EL (cell line): ENCODE measurements at places on chromosomes 4 and X.

GRCh38 chrX:148310426-148311165, 189.8 kb upstream of the AFF2 start:
- DNase-seq, result no peak

GRCh38 chr4:163679189-163679588, 184.7 kb downstream of the TMA16 start:
- peak; percentile 53 for DNase-seq

DNA sequence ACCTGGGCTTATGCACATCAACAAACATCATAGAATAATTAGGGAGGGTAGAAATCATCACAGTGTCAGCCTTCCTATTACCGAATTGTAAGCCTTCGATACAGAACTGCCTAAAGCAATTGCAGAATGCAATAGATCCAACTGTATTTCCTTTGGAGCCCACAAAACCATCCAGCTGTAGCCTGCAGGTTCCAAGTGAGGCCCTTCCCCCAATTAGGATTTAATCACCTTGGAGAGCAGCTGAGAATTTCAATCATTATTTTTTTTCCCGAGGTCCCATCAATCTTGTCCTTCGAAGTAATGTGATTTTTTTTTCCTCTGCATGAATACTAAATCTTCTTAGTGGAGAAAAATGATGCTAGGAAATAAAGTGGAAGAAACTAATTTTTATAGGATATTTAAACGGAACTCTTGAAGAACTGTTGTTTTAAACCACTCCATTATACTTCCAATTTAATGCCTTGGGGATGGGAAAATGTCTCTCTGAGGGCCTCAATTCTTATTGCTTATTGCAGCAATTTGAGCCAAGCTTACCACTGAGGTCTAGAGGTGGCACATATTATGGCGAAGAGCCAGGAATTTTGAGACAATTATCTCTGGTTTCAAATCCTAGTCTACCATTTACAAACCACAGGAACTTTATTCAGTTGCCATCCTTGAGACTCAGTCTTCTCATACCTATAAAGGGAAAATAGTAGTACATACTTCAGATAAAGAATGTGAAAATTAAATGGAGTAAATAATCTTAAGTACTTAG, 953.4 kb upstream of the IGFBP7 start:
- DNase-seq, result no peak

DNA sequence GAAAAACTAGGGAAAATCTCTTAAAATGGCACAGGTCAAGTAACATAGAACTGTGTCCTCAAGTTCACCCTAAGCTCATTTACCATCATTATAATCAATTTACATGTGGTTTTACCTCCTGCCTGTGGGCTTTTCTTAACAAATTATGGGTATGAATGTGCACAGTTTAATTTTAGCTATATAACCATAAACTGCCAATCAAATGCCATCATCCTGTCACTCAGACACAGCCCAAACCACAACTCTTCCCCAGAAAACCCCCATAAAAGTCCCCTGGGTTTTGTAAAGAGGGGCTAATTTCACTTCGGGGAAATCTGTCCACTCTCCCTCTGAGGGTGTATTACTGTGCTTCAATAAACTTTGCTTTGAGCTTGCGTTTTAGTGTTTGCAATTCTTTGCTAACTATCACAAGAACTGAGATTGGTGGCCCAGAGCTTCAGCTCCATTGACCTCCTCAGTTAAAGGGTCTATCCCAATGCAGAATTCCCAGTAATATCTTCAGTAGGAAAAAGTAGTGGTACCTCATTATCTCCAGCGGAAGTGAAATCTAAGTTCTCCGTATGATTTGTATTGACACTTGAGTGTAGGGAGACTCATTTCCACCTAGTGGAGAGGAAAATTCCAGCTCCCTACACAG, 394.6 kb downstream of the SPOCK3 start:
- no peak for DNase-seq

DNA sequence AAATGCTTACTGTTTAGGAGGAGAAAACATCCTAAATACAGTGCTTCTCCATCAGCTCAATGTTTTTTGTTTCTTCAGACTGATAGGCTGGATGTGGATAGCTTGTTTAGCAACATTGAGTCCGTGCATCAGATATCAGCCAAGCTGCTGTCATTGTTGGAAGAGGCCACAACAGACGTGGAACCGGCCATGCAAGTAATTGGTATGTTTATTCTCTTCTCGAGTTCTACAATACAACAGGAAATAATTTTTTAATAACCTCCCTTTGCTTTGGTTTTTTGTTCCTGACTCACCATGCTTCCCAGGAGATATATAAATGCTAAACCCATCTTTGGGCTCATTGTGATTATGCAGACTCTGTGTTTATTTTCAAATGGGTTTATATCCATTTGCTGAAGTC, 60.9 kb downstream of the ARHGEF38 start:
- DNase-seq, result no peak

GRCh38 chr4:3355266-3355748, 62.5 kb downstream of the RGS12 start:
- DNase-seq, result no peak

GRCh38 chrX:10001496-10001895, 34.3 kb downstream of the CLDN34 start:
- DNase-seq, result no peak

DNA sequence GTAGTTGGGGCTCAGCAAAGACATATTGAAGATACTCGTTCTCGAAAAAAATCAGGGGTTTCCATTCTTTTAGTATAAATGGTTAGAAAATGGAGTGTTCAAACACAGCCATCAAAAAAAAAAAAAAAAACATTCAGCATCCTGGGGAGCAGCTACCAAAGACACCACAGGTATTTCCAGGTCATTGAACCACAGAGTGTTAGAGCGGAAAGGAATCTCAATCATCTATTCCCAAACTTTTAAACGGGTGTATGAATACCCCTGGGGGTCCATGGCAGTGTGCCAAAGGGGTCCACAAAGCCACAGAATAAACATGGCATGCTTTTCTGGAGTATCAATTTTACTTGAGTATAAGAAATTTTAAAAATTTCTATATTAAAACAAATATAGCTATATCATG, 6.9 kb upstream of the FGF16 start:
- peak; percentile 13 for DNase-seq

DNA sequence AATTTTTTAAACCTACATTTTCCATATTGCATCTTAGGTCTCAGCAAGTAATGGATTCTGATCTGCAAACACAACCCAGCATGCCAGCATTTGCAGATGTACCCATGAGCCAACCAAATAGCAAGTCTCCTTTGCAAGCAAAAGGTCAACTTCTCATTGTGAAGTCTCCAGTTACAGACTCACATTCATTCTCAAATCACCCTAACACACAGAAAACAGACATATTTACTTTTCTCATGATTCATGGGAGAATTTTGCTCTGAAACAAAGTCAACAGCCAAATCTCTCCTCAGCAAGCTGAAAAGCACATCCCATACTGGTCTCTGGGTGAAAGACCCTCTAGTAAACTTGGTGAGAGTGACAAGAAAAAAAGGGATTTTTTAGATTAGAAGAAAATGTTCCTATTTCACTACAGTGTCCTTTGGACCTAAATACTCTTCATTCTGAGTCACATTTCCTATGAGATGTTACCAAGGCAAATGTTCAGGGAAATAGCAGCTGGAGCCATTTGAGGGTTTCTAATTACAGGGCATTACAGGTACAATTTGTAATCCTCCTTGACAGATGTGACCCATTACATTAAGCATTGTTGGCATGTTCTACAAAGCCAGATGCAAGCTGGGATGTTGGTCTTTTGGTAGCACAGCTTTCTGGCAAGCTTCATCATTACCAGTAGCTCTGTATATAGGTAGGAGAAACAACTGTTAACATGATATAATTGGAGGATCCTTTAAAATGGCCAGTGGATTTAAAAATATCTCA, 383.3 kb downstream of the SMARCA1 start:
- DNase-seq, result no peak

DNA sequence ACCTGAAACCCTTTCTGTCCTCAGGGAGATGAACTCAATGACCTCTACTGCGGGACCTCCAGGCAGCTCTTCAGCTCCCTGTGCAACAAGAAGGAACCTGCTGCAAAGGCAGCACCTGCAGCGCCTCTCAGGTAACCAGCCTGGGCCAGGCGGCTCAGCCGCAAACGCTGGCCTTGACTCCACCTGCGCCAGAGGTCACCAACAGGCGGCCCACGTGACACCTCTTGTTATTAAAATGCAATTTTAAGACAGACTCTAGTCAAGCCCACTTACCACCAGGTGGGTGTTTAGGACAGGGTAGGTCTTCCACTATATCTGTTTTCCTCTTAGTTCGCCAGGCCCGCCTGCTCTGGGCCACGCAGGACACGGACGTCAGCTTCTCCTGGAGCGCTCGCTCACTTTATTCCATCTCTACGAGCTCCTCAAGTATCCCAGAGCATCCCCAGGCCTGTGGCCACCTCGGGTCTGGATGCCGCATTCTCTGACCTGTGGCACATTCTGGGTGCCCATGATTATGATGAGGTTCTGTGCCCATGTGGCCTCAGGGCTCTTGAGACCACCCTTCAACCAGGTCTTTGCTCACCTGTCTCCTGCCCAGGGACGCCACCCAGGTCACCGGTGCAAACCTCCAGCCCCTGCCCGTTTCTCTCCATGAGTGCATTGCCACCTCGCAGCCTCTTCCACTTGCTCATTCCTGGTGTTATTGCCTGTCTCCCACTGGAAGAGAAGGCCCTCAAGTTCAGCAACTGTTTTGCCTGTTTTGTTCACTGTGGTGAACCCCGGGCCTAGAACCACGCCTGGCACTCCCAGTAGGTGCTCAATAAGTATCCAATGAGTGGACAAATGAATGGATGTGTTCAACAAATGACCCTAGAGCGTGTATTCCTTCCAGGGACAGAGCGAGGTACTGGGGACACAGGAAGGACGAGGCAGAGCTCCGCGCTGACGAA, 32.8 kb upstream of the JAKMIP1 start:
- no peak for DNase-seq

DNA sequence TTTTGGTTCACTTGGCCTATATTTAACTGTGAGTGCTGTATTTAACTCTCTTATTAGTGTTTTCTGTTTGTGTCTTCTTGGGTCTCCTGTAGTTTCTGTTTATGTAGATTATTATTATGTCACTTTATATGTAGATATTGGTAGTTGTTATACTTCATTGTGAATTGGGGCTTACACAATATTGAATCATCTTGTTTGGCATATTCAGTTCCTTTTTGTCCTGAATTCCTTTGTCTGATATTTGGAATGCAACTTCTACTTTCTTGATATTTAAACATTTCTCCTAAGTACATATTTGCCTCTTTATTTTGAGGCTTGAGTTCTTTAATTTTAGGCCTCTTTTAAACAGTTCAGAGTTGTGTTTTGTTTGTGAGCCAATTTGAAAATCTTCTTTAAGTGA, 544.8 kb upstream of the ADGRL3 start:
- no peak for DNase-seq

DNA sequence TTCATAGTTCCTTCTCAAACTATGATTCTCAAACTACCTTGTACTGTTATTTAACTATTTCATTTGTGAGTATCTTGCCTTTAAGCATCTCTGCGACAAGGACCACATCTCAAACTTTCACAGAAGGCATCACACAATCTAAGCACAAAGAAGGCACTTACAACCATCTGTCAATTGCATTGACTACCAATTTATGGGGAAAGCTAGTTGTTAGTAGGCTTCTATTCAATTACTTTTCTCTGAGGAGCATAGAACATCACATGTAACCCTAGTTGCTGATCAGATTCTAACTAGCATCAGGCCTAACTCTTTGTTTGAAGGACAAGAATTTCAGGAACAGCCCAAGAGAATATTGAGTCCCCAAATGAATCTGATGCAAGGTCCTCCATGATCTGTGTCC, 74.9 kb downstream of the GPC3 start:
- no peak for DNase-seq

DNA sequence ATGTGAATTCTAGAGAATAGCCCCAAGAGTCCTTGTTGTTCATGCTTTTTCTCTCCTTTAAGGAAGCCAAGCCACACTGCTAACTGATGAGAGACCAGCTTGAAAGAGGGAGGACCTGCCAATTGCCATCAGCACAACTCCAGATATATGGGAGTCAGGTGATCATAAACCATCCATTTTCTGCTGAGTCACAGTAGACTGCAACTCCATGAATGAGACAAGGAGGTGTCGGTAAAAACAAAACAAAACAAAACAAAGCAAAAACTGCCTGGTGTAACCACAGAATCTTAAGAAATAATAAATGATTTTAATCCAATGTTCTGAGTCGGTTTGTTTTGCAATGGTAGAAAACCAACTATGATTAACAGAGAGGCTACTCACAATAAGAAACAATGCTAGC, 837.3 kb downstream of the PCDH7 start:
- no peak for DNase-seq

DNA sequence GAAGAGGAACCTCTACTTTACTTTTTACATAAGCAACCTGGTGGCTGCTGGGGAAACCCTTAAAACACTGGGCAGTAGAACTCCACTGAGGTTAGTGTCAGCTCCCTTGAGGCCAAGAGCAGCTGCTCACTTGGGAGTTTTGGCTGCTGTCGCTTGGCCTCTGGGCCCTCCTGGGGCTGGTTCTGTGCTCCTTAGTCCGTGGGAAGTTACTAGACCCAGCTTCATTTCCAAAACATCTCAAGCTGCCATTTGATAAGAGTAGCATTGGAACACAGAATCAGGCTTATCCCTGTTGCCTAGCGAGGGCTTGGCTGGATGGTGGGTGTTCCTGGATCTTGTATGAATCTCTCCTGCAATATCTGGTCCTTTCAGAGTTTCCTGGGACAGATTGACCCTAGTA, 26.1 kb downstream of the RNF4 start:
- no peak for DNase-seq

- peak; percentile 97 for DNase-seq
Observed at GRCh38 chr4:56757821-56758411, 63.6 kb downstream of the SPINK2 start.

GRCh38 chrX:39730662-39731329, 367.0 kb downstream of the BCOR start:
- peak; percentile 65 for DNase-seq
